AML-193 (cell line): ENCODE measurements at places on chromosomes 3 and 15.
A peak's percentile ranks its signal among the peaks of the same experiment; 100 is the strongest.

DNA sequence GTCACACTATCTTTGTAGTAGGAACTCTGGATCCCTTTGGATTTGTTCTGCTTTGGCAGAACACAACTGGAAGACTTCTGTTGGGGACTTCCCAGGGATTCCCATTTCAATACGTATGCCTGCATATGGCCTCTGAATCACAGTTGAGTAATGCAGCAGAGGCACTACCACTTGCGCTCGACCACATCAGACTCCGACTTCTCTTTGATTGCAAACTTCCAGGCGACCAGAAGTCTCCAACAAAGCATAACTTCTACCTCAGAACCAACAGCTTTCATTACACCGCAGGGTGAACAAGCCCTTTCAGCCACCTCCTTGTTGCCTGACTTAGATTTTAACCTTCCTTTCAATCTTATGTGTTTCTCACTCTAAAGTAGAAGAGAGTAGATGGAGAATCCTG is 924.4 kb downstream of the IGSF11 start:
- no peak for DNase-seq

DNA sequence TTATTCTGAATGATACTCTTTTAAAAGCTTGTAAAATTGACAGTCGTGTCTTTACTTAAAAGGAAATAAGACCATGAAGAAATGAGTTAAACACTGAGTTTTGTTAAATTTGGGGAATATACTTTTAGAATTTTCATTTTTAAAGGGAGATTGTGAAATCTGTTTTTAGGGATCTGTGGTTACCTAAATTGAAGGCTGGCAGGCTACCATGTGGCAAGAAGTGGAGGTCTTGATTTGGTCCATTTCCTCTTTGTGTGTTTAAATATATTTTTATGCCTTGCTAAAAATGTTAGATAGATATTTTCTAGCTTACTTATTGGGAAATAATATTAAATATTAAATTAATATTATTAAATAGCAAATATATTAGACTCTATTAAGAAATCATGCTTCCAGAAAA is 36.6 kb upstream of the SLC22A13 start:
- DNase-seq = peak; percentile 14

DNA sequence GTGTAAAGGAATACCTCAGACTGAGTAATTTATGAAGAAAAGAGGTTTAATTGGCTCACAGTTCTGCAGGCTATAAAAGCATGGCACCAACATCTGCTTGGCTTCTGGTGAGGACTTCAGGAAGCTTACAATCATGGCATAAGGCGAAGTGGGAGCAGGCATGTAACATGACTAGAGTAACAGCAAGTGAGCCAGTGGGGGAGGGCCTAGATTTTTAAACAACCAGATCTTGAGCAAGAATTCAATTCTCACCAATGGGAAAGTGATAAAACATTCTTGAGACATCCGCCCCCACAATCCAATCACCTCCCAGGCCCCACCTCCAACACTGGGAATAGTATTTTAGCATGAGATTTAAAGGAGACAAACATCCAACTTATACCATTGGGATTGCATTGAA is 44.2 kb upstream of the BCL2A1 start:
- no peak for DNase-seq

DNA sequence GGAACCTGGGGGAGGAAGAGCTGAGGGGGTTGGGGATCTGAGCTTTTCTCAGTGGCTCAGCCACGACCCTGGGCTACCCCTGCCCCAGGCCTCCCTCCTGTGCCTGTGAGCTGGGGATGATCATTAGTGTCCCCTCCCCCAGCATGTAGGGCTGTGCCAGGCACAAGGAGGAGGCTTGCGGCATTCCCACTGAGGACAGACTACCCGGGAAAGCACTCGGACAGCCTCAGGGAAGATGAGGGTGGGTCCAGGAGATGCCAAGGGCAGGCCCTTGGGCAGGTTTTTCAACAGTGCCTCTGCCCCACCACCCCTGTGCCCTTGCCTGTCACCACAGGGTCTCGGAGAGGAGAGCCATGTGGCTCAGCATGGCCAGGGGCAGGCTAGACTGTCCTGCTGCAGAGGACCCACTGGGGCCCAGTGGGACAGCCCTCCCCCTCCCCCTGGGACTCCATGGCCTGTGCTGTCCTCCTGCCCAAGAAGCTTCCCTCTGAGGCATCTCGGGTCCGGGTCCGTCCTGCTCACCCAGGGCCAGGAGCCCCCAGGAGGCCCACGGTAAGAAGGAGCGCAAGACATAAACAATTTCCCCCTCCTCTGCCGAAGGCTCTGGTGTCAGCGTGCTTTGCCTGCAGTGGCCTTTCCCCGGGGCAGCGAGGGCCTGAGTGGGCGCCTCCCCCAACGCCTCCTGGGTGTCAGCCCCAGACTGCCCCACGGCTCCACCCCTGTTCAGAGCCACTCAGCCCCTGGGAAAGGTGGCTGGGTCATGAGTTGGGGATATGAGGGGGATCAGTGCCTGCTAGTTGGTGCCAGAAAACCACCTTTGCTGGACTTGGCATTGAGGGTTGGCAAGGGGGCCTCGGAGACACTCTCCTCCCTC is 192.5 kb downstream of the GOLGA6L6 start:
- DNase-seq = no peak

GRCh38 chr3:127037021-127037400 is 54.1 kb downstream of the PLXNA1 start:
- DNase-seq = no peak

- peak; percentile 12 for DNase-seq
Measured at GRCh38 chr3:38397320-38397719, 50.7 kb downstream of the XYLB start.

DNA sequence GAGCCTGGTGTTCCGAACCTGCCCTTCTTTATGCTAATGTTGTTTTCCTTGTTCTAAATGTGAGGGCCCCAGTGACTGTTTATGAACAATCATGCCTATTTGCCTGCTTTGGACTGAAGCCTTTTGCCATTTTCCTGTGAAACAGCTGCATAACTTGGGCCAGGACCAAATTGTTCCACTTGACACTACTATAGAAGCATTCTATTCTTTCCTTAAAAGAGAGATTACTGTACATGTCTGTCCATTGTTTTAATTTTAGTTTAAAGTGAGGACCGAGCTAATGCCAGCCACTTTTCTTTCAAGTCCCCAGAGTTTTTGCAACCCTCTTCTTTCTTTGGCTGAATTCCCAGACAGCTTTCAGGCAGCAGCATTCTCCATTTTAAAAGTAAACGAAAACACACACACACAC is 980.3 kb downstream of the CADM2 start:
- DNase-seq = no peak

DNA sequence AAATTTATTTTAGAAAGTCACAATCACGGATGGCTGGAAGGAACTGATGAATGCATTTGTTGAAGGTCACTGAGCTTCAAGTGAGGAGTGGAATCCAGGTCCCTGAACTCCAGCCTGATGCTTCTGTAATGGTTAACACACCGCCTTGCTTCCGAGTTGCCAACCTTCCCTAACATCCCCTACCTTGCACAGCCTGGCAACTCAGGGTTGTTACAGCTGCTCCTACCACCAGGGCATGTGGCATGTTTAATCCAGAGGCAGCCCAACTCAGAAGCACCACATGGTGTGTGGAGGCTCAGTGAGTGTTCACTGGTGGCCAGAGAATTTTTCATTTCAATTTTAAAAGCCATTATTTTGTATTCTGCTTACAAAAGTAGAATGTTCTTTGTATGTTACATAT is 4.9 kb downstream of the TM2D3 start:
- DNase-seq = no peak

DNA sequence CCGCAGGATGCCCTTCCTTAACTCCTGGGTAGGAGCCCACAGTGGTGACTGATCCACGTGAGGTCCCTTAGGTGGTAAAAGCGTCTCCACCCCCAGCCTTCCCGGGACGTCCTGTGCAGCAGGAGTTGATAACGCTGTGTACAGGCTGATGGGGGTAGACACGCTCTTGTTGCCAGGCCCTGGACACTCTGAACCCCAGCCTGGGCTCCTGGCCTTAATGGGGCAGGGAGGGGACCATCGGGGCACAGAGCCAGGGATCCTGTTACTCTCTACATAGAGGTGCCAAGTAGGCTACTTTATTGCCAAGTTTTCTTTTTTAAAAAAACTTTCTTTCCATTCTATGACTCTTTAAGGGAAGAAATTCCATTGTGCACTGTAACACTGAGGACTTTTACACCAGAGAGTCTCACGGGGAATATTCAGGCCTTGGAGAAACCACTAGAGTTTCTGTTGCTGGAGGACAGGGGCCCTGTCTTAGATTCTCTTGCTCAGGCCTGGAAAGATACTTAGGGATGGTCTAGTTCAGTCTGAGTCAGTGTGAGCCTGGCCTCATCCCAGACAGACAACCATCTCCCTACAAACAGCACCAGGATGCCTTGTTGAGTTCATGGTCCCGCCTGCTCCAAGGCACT is 104.3 kb upstream of the RNU6-1 start:
- no peak for DNase-seq

GRCh38 chr3:194257916-194258668 is 93.0 kb downstream of the CPN2 start:
- no peak for DNase-seq

- peak; percentile 92 for DNase-seq
Measured at GRCh38 chr3:151439652-151440125, 21.2 kb downstream of the IGSF10 start.

DNA sequence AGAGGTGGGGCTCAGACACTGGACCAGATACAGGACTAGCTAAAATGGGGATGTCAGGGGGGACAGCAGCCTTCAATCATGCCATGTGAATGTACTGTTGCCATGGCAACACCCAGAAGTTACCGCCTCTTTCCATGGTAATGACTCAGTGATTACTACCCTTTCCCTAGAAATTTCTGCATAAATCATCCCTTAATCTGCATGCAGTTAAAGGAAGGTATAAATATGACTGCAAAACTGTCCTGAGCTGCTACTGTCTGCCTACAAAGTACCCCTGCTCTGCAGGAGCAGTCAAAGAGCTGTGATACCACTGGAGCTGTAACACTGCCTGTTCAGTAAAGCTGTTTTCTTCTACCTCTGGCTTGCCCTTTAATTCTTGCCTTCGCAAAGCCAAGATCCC is 168.2 kb downstream of the PEAK1 start:
- no peak for DNase-seq

- DNase-seq = no peak
Measured at GRCh38 chr15:40808861-40809450, 1.7 kb upstream of the DNAJC17 start.

DNA sequence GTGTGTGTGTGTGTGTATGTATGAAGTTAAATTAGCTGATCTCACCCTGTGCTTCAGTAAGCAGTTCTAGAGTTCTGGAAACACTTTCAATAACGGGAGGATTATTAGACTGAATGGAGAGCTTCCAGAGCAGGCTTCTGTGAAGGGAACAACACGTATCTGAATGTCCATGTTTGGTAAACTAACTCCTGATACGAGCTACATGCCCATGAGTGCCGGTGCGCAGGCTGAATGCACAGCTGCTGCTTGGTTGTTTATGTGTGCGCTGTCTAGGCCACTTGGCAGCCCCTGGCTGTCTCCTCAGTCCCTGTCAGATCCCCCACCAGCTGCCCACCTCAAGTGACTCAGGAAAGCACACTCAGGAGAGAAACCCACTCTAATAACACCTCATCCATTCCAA is 137.0 kb downstream of the EPHB1 start:
- DNase-seq = no peak

- no peak for DNase-seq
Measured at GRCh38 chr3:116048991-116049390, 396.3 kb downstream of the LSAMP start.

- peak; percentile 12 for DNase-seq
Measured at GRCh38 chr15:88897456-88898194, 2.3 kb upstream of the HAPLN3 start.

DNA sequence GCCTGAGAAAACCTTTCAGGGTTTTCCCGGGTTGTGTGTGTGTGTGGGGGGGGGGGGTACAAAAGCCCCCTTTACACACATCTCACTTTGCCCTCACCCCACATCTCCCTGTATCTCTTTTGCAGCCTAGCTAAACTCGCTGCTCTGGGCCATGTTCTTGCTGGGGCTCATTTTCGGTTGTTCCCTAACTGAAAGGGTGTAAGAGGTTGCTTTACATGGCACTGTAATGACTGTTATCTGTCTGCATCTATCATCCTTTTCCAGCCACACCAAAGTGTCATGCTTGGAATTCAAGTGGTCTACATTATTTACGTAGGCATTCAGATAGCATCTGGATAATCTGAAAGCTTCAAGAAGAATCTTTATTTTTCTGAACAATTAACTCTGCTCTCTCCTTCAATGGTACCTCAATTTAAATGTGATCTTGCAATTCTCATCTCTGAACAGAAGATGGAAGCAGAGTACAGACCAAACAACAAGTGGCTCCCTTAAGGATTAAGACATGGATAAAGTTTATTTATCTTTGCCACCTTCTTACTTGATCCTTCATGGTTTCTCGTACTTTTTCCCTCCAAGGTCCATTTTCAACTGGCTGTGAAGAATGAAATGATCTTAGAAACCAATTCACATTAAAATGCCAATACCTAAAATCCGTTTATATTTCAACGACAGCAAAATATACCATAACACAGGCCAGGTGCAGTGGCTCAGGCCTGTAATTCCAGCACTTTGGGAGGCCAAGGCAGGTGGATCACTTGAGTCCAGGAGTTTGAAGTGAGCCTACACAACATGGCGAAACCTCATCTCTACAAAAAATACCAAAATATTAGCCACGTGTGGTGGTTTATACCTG is 34.9 kb downstream of the DCLK3 start:
- peak; percentile 68 for DNase-seq

GRCh38 chr15:84759018-84759417 is 10.6 kb downstream of the ZNF592 start:
- no peak for DNase-seq

DNA sequence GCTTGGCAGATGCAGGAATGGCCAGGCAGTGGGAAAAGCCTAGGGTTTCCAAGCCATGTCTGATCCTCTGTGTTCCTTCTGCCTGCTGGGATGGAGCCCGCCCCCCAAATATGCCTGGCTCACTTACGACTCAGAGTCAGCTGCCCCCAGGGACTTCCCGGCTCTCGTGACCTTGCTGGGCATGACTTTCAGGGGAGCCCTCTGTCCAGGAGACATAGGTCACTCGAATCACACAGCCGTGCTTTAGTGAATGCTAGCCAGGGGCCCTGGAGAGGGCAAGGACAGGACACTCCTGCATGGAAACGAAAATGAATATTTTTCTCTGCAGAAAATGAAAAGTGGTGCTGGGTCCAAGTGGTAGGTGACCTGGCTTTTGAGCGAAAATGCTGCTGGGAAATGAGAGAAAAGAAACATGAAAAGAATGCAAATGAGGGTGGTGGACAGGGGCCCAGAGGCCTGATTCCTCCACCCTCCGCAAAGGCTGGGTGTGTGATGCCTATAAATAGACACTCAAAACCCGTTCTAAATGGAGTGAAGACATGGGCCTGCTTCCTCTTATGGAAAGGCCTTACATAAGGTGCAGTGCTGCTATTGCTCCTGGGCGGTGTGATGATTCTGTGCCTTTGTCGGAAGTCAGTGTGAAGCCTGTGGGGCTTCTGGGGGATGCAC is 107.4 kb downstream of the APBA2 start:
- DNase-seq = no peak

GRCh38 chr15:58444658-58445332 is 13.0 kb downstream of the LIPC start:
- DNase-seq = no peak

- no peak for DNase-seq
Measured at GRCh38 chr3:197010556-197011351, 18.9 kb downstream of the MELTF start.
